Heart right ventricle (tissue), 16 donors: ENCODE measurements at places on chromosomes 11 and 22. TPM values are rescaled to one million over a fixed set of nuclear protein-coding genes. Genes with fewer than 3 reads are reported as not detected.

Gene ART1
- 2.8 TPM for total RNA-seq

Gene ACRV1
- total RNA-seq = not detected

Gene SFI1
- 9.4 TPM for total RNA-seq

Gene PGR
- 6.9 TPM for total RNA-seq

Gene KCNJ11
- 25.7 TPM for total RNA-seq

Gene TRIM29
- total RNA-seq = not detected

Gene MRGPRF
- 1.6 TPM for total RNA-seq

Gene OR9Q2
- not detected for total RNA-seq

Gene MB
- 22,407 TPM for total RNA-seq

Gene P2RX3
- 0.32 TPM for total RNA-seq

Gene SPTY2D1
- 18.8 TPM for total RNA-seq

Gene BACE1-AS
- 10.3 TPM for total RNA-seq

Gene GGT5
- 4.3 TPM for total RNA-seq

Gene TMEM45B
- total RNA-seq = not detected

Gene SMTNL1
- total RNA-seq = not detected
